ENCODE measurements at places on chromosomes 7 and 10. TPM values are rescaled to one million over a fixed set of nuclear protein-coding genes. Genes with fewer than 3 reads are reported as not detected.

CRYGN gene
- total RNA-seq = 1.0 TPM

GRCh38 chr7:25967278-25968204 lies 184.5 kb upstream of the NFE2L3 start:
- DNase-seq = no peak
- no peak overlapping the region for H3K4me3 ChIP-seq
- H3K4me1 ChIP-seq = no peaks in the 10 kb centered on the region
- no peak overlapping the region for H3K27ac ChIP-seq

DNA sequence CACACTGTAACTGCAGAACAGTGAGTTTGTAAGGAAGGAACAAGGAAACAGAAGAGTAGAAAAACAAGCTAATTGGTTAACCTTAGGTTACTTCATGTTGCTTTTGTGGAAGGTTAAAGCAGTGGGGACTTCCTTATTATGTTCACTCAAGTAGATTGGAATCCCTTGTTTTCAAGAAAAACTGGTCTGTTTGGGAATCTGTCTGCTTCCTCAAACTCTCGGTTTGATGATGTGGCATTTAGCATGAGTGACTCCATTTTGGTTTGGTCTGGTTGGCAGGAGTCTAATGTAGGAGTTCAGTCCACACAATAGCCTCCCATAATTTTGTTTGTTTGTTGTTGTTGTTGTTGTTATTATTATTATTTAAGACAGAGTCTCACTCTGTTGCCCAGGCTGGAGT lies 3.8 kb upstream of the TRIM56 start:
- DNase-seq = no peak
- H3K4me1 ChIP-seq = peaks cover 6% of the 10 kb centered on the region
- H3K4me3 ChIP-seq = no peak overlapping the region
- H3K27me3 ChIP-seq = no peaks in the 10 kb centered on the region

GRCh38 chr10:70038923-70039322 lies 13.7 kb upstream of the MACROH2A2 start:
- no peaks in the 10 kb centered on the region for H3K36me3 ChIP-seq
- no peak for DNase-seq
- peaks cover 6% of the 10 kb centered on the region for H3K4me1 ChIP-seq
- H3K4me3 ChIP-seq = no peak overlapping the region

Data from H1 (cell line).